ENCODE measurements at places on chromosomes 12 and 14.
A peak's percentile ranks its signal among the peaks of the same experiment; 100 is the strongest.

DNA sequence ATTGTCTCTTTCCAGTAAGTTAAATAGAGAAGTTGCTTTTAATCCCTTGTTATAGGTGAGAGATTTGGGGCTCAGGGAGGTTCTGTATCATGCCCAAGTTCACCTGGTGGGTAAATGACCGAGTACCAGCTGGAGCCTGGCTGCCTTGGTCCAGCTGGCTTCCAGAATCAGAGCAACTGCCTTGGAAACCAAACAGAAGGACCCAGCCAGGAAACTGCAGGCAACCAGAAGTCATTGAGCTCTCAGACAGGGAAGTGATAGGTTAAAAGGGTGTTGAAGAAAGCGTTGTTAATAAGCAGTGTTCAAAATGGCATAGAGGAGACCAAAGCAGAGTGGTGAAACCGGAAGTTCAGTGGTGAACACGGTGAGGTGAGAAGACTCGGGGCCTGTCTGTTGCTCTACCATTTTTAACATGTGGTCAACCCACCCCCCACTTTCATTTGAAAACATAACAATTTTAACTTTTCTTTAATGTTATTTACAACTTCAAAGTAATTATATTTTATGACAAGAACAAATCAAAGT lies 54.9 kb downstream of the PLEKHG7 start:
- DNase-seq = no peak

GRCh38 chr14:90758959-90759358 lies 57.3 kb downstream of the TTC7B start:
- no peak for DNase-seq

DNA sequence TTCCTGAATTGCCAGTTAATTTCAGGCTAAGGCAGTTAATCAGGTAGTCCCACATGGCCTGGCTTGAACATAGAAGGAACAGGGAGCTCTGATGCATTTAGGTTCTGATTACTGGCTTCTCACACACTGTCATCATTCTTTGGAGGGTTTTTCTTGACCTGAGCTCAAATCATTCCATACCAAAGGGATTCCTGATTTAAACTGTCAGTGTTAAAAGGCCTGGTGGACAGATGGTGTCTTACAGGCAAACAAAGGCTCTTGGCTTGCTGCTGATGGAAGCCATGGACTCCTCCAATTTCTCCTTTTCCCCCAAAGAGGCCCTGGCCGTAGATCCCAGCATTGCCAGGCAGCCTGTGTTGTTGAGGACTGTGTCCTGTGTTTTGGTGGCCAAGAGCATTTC lies 30.2 kb downstream of the CACNA1C start:
- DNase-seq = peak; percentile 72

GRCh38 chr12:45248095-45248494 lies 32.2 kb downstream of the ANO6 start:
- no peak for DNase-seq

DNA sequence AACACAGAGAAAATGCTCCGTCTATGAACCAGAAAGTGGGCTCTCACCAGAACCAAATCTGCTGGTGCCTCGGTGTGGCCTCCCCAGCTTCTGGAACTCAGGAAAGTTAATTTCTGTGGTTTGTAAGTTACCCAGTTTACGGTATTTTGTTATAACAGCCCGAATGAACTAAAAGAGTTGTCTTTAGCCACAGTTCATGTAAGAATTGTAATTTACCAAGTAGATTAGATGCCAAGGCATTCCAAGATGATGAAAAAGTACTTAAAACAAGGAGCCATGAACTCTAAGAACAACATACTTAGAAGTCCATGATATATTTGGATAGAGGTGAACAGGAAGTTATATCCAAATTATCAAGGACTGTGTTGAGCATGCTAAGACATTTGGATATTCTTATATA lies 259.9 kb upstream of the GARIN6 start:
- no peak for DNase-seq

- no peak for DNase-seq
Measured at GRCh38 chr12:108784270-108784669, 53.0 kb upstream of the CORO1C start.

DNA sequence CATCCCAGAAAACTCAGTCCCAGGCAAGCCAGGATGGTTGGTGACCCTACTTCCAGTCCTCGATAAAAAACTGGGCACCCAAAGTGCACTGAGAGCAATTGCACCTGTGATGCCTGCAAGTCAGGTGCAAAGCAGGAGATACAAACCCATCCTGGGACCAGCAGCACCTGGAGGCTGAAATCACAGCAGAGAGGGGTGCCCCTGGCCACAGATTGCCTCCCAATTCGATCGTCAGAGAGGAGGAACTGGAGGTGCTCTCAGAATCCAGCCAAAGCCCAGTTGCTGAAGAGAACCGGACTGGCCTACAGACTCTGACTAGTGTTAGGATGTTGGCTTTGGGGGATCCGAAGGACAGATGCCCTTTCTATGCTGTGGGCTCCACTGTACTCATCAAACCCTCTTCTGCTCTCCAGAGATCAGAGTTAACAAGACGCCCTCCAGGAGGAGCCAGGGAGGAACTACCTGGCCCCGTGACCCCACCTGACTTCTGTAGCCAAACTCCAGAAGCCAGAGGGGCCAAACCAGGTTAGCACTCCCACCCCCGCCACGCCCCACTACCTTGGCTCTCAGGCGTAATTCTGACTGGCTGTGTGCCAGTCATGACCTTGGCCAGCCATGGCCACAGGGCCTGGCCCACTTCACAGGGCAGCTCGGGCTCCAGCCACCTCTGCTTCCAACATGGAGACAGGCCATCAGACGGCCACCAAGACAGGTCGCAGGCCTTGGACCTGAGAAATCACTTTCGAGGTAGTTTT lies 284.5 kb upstream of the RTL1 start:
- DNase-seq = no peak

DNA sequence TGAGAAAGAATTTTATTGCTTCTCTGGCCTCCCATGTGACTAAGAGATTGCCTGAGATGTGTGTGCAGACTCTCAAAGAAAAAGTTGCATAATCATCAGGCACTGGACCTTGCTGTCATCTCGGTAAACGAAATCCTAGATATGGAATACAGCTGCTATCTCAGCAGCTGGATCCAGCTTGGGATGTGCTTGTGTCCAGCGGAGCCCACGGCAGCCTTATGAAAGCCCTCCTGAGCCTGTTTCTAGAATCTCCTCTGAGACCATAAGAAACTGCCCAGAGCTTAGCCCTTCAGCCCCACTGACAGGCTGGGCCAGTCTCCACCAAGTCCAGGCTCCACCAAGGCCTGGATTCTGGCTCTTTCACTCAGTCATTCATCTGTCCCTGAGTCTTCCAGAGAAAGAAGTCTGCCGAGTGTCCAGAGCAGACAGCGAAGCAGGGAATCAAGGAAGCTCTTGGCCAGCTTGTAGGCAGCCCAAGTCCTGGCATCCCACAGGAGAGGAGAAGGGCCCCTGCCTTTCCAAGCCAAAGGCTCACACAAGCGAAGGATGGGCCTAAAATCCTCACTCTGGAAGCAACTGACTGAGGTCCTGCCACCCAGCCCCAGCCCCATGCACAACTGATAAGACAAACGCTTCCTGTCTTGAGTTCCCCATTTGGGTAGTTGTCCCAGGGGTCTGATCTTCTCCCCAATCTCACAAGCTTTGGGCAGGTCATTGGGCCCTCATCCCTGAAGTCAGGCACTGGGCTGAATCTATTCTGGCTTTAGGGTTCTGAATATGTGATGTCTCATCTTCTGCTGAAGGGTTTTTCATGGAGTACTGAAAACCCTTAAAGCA lies 97.8 kb downstream of the SEC23A start:
- no peak for DNase-seq
